COLO829 (cell line): ENCODE measurements at places on chromosomes 4 and X.

GRCh38 chrX:20019672-20020365 is 29.0 kb upstream of the BCLAF3 start:
- no peak for DNase-seq

DNA sequence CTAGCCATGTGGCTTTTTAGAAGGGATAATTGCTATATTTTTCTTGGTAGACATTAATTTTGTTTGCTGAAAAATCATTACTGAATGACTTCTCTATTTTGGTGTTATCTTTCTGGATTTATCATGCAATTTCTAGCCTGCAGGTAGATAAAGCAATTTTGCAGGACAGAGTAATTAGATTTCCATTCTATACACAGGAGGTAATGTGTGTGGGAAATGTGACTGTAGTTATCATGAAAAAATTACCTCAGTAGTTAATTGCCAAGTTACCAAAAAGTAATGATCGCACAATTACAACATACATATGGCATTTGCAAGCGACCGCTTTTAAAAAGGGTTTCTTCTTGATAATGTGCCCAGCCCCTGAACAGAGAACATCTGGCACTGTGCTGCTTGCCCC is 66.1 kb downstream of the KIT start:
- DNase-seq, result no peak

- no peak for DNase-seq
These were observed 2.7 kb downstream of the ADGRL3 start for GRCh38 chr4:61202638-61203435.

GRCh38 chrX:5965406-5965805 is 263.3 kb downstream of the NLGN4X start:
- no peak for DNase-seq

DNA sequence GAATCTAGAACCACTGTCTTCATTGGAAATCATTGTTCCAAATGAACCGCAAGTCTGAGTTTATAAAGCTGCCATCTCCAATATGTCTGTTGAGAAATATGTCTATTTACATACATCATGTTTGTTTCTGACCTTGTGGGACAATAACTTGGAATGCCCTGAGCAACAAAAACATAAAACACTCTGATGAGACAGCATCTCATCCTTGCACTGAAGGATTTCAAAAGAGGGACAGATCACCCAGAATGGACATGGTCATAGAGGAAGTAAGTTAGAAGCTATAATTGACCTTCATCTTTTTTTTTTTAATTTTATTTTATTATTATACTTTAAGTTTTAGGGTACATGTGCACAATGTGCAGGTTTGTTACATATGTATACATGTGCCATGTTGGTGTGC is 22.5 kb downstream of the RXFP1 start:
- DNase-seq, result no peak

GRCh38 chrX:115112411-115112810 is 76.8 kb upstream of the RBMXL3 start:
- no peak for DNase-seq
